ENCODE measurements at places on chromosomes 11 and 22. TPM values are rescaled to one million over a fixed set of nuclear protein-coding genes. Genes with fewer than 3 reads are reported as not detected.

DNA sequence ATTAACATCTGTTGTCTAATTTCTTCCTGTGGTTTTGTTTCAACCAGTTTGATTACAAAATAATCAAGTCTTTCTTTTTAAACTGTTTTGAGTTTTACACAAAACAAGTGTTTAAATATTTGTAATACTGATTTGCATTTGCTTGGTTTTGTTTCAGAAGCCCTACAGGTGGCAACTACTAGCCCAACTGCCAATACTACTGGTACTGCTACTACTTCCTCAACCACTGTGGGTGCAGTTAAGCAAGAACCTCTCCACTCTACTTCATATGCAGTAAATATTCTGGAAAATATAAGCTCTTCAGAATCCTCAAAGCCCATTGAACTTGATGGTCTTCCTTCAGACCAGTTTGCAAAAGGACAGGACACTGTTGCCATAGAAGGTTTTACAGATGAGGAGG, 61.1 kb downstream of the QSER1 start:
- H3K4me1 ChIP-seq = no peaks in the 10 kb centered on the region
- H3K27ac ChIP-seq = no peak overlapping the region
- DNase-seq = no peak
- no peak overlapping the region for H3K4me3 ChIP-seq

Gene LMO2
- polyA plus RNA-seq = 11.5 TPM

GRCh38 chr22:20260071-20260765, 7.9 kb downstream of the RTN4R start:
- H3K4me1 ChIP-seq = no peaks in the 10 kb centered on the region
- H3K36me3 ChIP-seq = no peaks in the 10 kb centered on the region
- no peaks in the 10 kb centered on the region for H3K27me3 ChIP-seq
- H3K4me3 ChIP-seq = no peak overlapping the region
- H3K27ac ChIP-seq = no peak overlapping the region

Gene STARD10
- polyA plus RNA-seq = 759 TPM

DNA sequence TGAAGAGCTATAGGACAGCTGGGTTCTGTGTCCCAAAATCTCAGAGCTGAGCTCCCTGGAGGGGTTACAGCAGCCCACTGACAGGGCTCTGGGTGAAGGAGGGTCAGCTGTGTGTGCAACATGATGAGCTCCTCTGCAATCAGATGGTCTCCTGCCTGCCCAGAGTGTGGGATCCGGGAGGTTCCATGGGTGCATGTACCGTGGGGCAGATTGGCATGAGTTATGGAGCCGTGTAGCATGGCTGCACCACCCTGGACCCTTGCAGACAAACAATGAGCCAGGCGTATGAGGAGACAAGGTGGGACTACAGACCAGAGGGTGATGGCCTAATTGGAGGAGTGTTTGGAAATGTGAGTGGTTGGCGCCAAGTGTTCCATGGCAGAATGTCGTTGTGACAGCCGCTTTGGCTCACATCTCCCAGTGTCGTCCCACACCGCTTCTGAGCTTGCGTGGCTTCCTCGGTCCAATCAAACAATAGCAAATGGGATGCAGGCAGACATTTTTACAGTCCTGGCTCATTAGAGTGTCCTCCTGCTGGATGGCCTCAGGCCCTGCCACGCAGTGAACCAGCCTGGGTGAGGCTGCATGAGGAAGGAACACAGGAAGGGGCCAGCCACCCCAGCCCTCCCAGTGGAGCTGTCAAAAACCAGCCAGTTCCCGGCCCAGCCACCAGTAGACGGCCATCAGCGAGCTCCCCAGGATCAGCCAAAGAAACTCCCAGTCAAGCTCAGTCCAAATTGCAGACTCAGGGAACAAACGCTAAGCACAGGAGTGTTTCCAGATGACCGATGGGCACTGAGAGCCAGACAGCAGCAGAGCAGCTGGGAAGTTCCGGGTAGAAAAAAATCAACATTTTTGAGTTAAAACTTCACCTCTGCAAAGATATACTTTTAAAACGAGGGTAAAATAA, 1066.9 kb downstream of the BRD1 start:
- no peaks in the 10 kb centered on the region for H3K36me3 ChIP-seq
- H3K4me1 ChIP-seq = no peaks in the 10 kb centered on the region
- no peaks in the 10 kb centered on the region for H3K27me3 ChIP-seq
- no peak overlapping the region for H3K4me3 ChIP-seq
- no peak overlapping the region for H3K27ac ChIP-seq

- DNase-seq = no peak
- H3K4me3 ChIP-seq = no peak overlapping the region
- H3K4me1 ChIP-seq = no peaks in the 10 kb centered on the region
- H3K27ac ChIP-seq = no peak overlapping the region
Observed at GRCh38 chr11:22162756-22163155, 30.1 kb upstream of the ANO5 start.

Gene ACTN3
- 0.03 TPM for polyA plus RNA-seq

- no peak overlapping the region for H3K27ac ChIP-seq
- H3K27me3 ChIP-seq = no peaks in the 10 kb centered on the region
Observed at GRCh38 chr11:94308024-94308423, 3.6 kb downstream of the IZUMO1R start.

- H3K27me3 ChIP-seq = no peaks in the 10 kb centered on the region
- no peak overlapping the region for H3K4me3 ChIP-seq
- no peaks in the 10 kb centered on the region for H3K4me1 ChIP-seq
- H3K36me3 ChIP-seq = no peaks in the 10 kb centered on the region
- no peak for DNase-seq
Observed at GRCh38 chr11:69830086-69830485, 10.9 kb upstream of the FGF3 start.

DNA sequence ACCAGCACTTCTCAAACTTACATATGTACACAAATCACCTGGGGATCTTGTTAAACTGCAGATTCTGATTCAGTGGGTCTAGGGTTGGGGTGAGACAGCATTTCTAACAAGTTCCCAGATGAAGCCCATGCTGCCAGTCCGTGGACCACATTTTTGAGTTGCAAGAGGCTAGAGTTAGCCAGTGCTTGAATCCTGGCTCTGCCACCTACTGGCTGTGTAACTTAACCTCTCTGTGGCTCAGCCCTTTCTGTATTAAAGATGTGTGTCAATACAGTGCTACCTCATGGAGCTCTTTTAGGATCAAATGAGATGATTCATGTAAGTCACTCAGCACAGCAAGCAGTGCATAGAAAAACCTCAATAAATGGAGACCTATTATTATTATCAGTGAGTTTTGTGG, 90.2 kb upstream of the ISX start:
- H3K27me3 ChIP-seq = no peaks in the 10 kb centered on the region
- H3K36me3 ChIP-seq = no peaks in the 10 kb centered on the region
- H3K27ac ChIP-seq = no peak overlapping the region
- no peak for DNase-seq
- no peaks in the 10 kb centered on the region for H3K4me1 ChIP-seq

DNA sequence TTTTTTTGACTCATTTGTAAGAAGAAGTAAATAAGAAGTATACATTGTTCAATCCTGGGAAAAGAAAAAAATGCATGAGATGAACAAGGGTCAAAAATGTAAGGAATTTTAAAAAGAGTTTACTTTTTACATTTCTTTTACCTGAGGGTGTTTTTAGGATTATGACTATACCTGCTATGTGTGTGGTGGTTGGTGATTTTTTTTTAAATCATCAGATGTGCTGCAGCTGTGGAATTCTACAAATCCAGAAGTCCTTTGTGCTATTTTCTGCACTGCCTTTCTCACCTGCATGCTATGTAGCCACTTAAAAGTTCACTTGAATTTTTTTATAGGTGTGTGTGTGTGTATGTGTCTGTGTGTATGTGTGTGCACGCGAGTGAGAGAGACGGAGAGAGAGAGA, 185.3 kb downstream of the FAT3 start:
- H3K27ac ChIP-seq = no peak overlapping the region
- no peak overlapping the region for H3K4me3 ChIP-seq
- no peaks in the 10 kb centered on the region for H3K27me3 ChIP-seq

- no peak for DNase-seq
- H3K27me3 ChIP-seq = no peaks in the 10 kb centered on the region
- peaks cover 18% of the 10 kb centered on the region for H3K4me1 ChIP-seq
- H3K27ac ChIP-seq = no peak overlapping the region
Observed at GRCh38 chr22:40161194-40161593, 16.5 kb upstream of the TNRC6B start.

GRCh38 chr22:35733791-35734516, 16.3 kb downstream of the APOL5 start:
- no peak overlapping the region for H3K27ac ChIP-seq
- H3K36me3 ChIP-seq = peaks cover 21% of the 10 kb centered on the region
- no peak for DNase-seq
- H3K4me1 ChIP-seq = no peaks in the 10 kb centered on the region
- no peaks in the 10 kb centered on the region for H3K27me3 ChIP-seq

- H3K4me1 ChIP-seq = peaks cover 7% of the 10 kb centered on the region
- H3K27me3 ChIP-seq = no peaks in the 10 kb centered on the region
- no peak overlapping the region for H3K4me3 ChIP-seq
- H3K36me3 ChIP-seq = no peaks in the 10 kb centered on the region
- no peak overlapping the region for H3K27ac ChIP-seq
Observed at GRCh38 chr11:73382747-73383146, 6.5 kb downstream of the RELT start.

Gene SUSD2
- polyA plus RNA-seq = 2.6 TPM

Data from stomach (tissue), 19 donors.